Activated CD4-positive, alpha-beta memory T cell treated with anti-CD3 and anti-CD28 coated beads, Interleukin-2, amount 10 ng/mL, durations not matched to agents 7 days and 5 days (primary cell): ENCODE measurements at places on chromosomes 3 and 15. TPM values are rescaled to one million over a fixed set of nuclear protein-coding genes. Genes with fewer than 3 reads are reported as not detected.

GRCh38 chr3:186318135-186318534 lies 43.9 kb downstream of the DGKG start:
- peaks cover 3% of the 10 kb centered on the region for H3K27me3 ChIP-seq
- DNase-seq, result no peak
- no peak overlapping the region for H3K27ac ChIP-seq
- H3K4me3 ChIP-seq, result no peak overlapping the region
- no peaks in the 10 kb centered on the region for H3K36me3 ChIP-seq
- H3K4me1 ChIP-seq, result no peaks in the 10 kb centered on the region

- H3K27ac ChIP-seq, result no peak overlapping the region
- H3K4me3 ChIP-seq, result no peak overlapping the region
- no peaks in the 10 kb centered on the region for H3K4me1 ChIP-seq
- no peaks in the 10 kb centered on the region for H3K36me3 ChIP-seq
- peak; percentile 26 for DNase-seq
- no peaks in the 10 kb centered on the region for H3K27me3 ChIP-seq
Observed at GRCh38 chr15:101773496-101774100, 29.7 kb upstream of the OR4F6 start.

DNA sequence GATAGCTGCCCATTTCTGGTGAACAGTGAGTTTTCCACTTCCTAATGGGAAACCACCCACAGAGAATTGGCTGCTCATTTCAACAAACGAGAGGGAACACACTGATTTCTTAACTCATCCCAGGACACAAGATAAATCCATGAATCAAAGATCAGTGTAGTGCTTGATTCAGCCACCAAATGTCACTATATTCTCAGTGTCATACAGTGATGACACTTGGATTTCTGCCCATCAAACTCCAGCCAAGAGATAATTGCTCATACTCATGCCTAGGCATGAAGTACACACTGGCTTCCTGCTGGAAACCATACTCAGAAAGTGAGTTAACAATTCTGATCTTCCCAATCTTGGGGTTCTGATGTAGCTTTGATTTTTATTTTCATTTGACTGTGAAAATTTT lies 35.4 kb upstream of the GRM7 start:
- no peaks in the 10 kb centered on the region for H3K27me3 ChIP-seq
- H3K27ac ChIP-seq, result no peak overlapping the region
- H3K4me3 ChIP-seq, result no peak overlapping the region

GRCh38 chr3:72343078-72343477 lies 505.2 kb downstream of the SHQ1 start:
- no peaks in the 10 kb centered on the region for H3K36me3 ChIP-seq
- H3K27ac ChIP-seq, result peak overlapping the region; percentile 62
- peaks cover 61% of the 10 kb centered on the region for H3K4me1 ChIP-seq

- H3K36me3 ChIP-seq, result no peaks in the 10 kb centered on the region
- H3K4me3 ChIP-seq, result no peak overlapping the region
- no peak overlapping the region for H3K27ac ChIP-seq
- H3K27me3 ChIP-seq, result no peaks in the 10 kb centered on the region
- DNase-seq, result no peak
Observed at GRCh38 chr3:105938101-105938500, 69.3 kb upstream of the CBLB start.

GRCh38 chr3:12131351-12132090 lies 27.2 kb downstream of the TIMP4 start:
- DNase-seq, result no peak
- no peak overlapping the region for H3K4me3 ChIP-seq
- H3K27ac ChIP-seq, result no peak overlapping the region
- peaks cover 48% of the 10 kb centered on the region for H3K27me3 ChIP-seq

- H3K27ac ChIP-seq, result no peak overlapping the region
- no peaks in the 10 kb centered on the region for H3K27me3 ChIP-seq
- H3K4me3 ChIP-seq, result no peak overlapping the region
- DNase-seq, result no peak
Observed at GRCh38 chr3:99128725-99129505, 227.4 kb upstream of the DCBLD2 start.

DNA sequence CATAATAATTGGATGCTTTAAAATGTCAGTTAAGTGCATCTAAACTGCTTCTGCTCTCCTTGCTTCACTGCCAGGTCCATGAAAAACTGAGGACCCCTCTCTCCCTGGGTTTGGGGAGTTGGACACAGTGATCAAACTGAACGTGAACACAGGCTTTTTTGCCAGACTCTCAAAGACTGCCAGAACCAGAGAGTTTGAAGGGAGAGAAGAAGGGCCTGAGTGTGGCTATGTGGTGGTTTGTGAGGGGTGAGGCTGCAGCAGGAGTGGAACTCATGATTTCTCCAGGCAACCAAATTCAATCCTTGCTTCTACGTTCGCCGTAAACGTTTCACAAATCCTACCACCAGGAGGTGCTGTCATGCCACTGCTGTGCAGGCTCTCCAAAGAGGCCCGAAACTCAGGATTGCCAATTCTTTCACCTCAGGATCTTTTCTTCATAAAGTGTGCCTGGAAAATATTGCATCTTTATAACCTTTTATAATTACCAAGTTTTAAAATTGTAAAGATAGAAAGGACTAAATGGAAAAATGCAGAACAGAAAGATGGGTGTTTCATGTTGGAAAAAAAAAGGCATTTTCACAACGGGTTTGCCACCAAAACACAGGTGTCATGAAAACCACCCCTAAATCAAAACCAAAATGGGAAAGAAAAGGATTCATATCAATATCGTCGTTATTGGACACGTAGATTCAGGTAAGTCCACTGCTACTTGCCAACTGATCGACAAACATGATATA lies 19.7 kb downstream of the TM4SF4 start:
- no peaks in the 10 kb centered on the region for H3K4me1 ChIP-seq
- no peak overlapping the region for H3K4me3 ChIP-seq
- no peaks in the 10 kb centered on the region for H3K36me3 ChIP-seq
- peak; percentile 44 for DNase-seq
- no peak overlapping the region for H3K27ac ChIP-seq

GRCh38 chr3:179942553-179943075 lies 94.1 kb downstream of the PEX5L start:
- DNase-seq, result no peak
- no peak overlapping the region for H3K4me3 ChIP-seq
- no peaks in the 10 kb centered on the region for H3K36me3 ChIP-seq
- H3K27me3 ChIP-seq, result peaks cover 42% of the 10 kb centered on the region

DNA sequence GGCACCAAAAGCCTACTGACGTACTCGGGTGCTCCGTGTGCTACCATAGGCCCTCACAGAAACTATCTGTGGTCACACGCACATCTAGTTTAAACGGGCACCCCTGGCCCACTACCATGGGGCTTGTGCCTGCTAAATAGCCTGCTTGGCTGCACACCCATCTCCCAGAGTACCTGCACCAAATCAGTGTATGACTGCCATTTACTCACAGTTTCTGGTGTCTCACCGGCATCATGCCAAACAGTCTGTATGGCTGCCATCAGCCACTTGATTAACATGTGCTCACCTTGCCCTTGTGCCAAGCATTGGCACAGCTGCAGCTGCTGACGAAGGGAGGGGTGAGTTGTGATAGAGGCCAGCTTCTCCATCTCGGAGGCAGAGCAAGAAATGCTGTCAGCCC lies 232.7 kb downstream of the IGSF11 start:
- no peaks in the 10 kb centered on the region for H3K4me1 ChIP-seq
- no peak for DNase-seq
- H3K27me3 ChIP-seq, result no peaks in the 10 kb centered on the region
- H3K36me3 ChIP-seq, result no peaks in the 10 kb centered on the region
- no peak overlapping the region for H3K4me3 ChIP-seq
- no peak overlapping the region for H3K27ac ChIP-seq

GRCh38 chr15:40930430-40931299 lies 1.5 kb downstream of the DLL4 start:
- H3K27me3 ChIP-seq, result peaks cover 60% of the 10 kb centered on the region
- peaks cover 47% of the 10 kb centered on the region for H3K4me1 ChIP-seq
- peak overlapping the region; percentile 47 for H3K4me3 ChIP-seq
- no peaks in the 10 kb centered on the region for H3K36me3 ChIP-seq
- H3K27ac ChIP-seq, result no peak overlapping the region

GRCh38 chr3:114660808-114661207 lies 367.0 kb downstream of the TIGIT start:
- no peaks in the 10 kb centered on the region for H3K4me1 ChIP-seq
- no peak for DNase-seq
- no peaks in the 10 kb centered on the region for H3K36me3 ChIP-seq
- no peak overlapping the region for H3K27ac ChIP-seq

GRCh38 chr3:54264050-54264449 lies 141.7 kb downstream of the CACNA2D3 start:
- DNase-seq, result no peak
- H3K4me1 ChIP-seq, result peaks cover 3% of the 10 kb centered on the region
- no peaks in the 10 kb centered on the region for H3K36me3 ChIP-seq
- H3K27me3 ChIP-seq, result peaks cover 2% of the 10 kb centered on the region
- no peak overlapping the region for H3K4me3 ChIP-seq

DNA sequence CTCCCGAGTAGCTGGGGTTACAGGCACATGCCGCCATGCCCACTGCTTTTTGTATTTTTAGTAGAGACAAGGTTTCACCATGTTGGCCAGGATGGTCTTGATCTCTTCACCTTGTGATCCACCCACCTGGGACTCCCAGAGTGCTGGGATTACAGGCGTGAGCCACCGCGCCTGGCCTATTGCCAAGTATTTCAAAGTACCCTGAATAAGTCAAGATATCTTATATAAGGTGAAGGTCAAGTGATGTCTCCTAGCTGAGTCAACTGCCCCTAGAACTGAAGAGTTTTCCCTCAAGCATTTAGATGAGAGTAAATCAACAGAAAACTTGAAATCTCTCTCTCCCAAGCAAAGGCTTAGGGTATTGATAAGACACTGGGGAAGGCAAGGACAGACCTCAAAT lies 63.9 kb downstream of the RPL22L1 start:
- peaks cover 21% of the 10 kb centered on the region for H3K27me3 ChIP-seq
- no peak overlapping the region for H3K4me3 ChIP-seq
- H3K36me3 ChIP-seq, result no peaks in the 10 kb centered on the region
- H3K4me1 ChIP-seq, result no peaks in the 10 kb centered on the region

GRCh38 chr3:155748611-155749365 lies 3.9 kb upstream of the PLCH1 start:
- H3K4me3 ChIP-seq, result no peak overlapping the region
- peaks cover 14% of the 10 kb centered on the region for H3K4me1 ChIP-seq
- peaks cover 42% of the 10 kb centered on the region for H3K27me3 ChIP-seq
- no peaks in the 10 kb centered on the region for H3K36me3 ChIP-seq

DNA sequence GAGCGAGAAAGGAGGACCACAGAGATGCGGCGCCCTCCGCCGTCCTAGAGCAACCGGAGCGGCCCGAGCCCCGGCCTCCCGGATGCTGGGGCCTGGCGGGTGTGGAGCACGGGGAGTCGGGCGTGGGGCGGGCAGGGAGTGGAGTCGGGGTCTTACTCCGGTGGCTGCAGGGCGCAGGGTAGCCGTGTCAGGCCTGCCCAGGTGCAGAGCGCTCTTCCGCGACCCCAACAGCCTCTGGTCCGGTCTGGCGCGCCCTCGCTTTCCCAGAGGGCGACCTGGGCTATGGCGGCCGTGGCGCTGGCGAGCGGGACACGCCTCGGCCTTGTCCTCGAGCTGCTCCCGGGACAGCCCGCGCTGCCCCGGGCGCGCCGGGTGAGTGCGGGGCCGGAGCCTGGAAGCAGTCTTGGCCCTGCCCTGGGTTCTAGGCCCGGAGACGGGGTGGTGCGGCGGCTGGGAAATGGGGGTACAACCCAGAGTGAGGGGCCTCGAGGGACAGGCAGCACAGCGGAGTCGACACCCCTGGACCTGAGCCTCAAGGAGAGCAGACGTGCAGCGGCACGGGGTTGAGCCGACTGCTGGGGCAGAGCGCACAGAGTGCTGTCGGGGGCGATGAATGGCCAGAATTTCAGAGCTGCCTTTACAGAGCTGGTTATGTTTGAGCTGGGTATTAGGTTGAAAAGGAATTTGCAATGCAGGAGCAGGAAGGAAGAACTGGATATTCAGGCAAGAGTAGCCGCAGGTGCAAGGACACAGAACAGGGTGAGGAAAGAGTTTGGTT lies at the start of gene ZNF662:
TSS of gene ZNF662 (plus strand) at position 73 of the 778 bp plus-strand sequence. CDS start 1,973 bp downstream, outside the sequence.
- peak within 1 kb of the TSS; percentile 0 for H3K4me3 ChIP-seq
- H3K4me1 ChIP-seq, result peaks cover 20% of the 10 kb centered on the region
- no peak within 1 kb of the TSS for H3K27ac ChIP-seq
- H3K36me3 ChIP-seq, result peaks cover 44% of the 10 kb centered on the region
- no peak for DNase-seq

GRCh38 chr15:50143255-50143860 lies 24.3 kb upstream of the ATP8B4 start:
- no peak for DNase-seq
- H3K27me3 ChIP-seq, result no peaks in the 10 kb centered on the region
- H3K27ac ChIP-seq, result no peak overlapping the region
- H3K4me3 ChIP-seq, result no peak overlapping the region

DNA sequence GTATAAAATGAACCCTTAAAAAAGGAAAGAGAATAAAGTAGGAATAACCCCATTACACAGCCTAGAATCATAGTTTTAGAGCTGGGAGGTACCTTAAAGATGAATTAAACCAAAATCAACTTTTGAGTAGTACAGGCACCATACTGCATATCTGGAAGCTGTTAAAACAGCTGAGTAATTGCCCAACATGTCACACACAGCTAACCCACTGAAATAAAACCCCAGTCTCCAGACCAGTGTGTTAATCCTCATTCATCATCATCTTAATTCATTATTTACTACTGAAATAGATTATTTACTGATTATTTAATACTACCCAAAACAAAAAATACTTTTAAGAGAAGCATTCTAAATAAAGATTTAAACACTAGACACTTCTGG lies 52.8 kb downstream of the GPR160 start:
- H3K27ac ChIP-seq, result no peak overlapping the region
- no peaks in the 10 kb centered on the region for H3K27me3 ChIP-seq
- DNase-seq, result no peak
- no peaks in the 10 kb centered on the region for H3K4me1 ChIP-seq
- H3K36me3 ChIP-seq, result peaks cover 72% of the 10 kb centered on the region

DNA sequence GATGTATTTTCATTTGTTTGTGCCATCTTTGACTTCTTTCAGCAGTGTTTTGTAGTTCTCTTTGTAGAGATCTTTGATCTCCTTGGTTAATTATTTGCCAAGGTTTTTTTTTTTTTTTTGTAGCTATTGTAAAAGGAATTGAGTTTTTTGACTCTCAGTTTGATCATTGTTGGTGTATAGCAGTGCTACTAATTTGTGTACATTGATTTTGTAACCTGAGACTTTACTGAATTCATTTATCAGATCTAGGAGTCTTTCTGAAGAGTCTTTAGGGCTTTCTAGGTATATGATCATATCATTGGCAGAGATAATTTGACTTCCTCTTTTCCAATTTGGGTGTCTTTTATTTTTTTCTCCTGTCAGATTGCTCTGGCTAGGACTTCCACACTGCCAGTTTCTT lies 42.2 kb upstream of the POMGNT2 start:
- H3K36me3 ChIP-seq, result no peaks in the 10 kb centered on the region
- no peak for DNase-seq
- peaks cover 12% of the 10 kb centered on the region for H3K27me3 ChIP-seq
- no peaks in the 10 kb centered on the region for H3K4me1 ChIP-seq
- no peak overlapping the region for H3K27ac ChIP-seq

- no peak overlapping the region for H3K27ac ChIP-seq
- H3K4me3 ChIP-seq, result no peak overlapping the region
- no peaks in the 10 kb centered on the region for H3K4me1 ChIP-seq
Observed at GRCh38 chr15:56456229-56456628, 8.7 kb downstream of the MNS1 start.

The IL16 gene
- 200 TPM for total RNA-seq

The AGBL1 gene
- not detected for total RNA-seq

The SPRED1 gene
- total RNA-seq, result 0.13 TPM

The SLC28A1 gene
- not detected for total RNA-seq

The C3orf22 gene
- not detected for total RNA-seq

The CYP8B1 gene
- not detected for total RNA-seq

The CYP1A2 gene
- not detected for total RNA-seq

The GOLGA8M gene
- total RNA-seq, result 2.7 TPM

The C2CD4A gene
- total RNA-seq, result 0.40 TPM

The KY gene
- total RNA-seq, result not detected
